ENCODE measurements at places on chromosomes 5 and 9.

DNA sequence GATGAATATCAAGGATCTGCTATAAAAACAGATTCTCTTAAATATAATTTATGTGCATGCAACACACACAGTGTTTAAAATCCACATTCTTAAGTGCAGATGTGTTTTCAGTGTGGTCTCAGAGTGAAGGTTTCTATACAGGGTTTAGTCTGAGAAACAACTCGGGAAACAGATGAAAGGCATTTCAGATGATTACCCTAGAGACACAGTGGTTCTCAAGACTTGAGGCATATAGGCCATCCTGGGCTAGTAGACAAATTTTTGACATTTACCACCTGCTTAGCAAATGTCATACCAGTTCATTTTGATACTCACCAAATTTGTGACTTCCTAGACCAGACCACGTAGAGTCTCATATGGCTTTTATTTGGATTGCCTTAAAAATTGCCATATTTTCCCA lies 216.5 kb downstream of the ARL15 start:
- DNase-seq: no peak

- DNase-seq: no peak
Observed at GRCh38 chr5:94180761-94181160, 437.6 kb downstream of the KIAA0825 start.

DNA sequence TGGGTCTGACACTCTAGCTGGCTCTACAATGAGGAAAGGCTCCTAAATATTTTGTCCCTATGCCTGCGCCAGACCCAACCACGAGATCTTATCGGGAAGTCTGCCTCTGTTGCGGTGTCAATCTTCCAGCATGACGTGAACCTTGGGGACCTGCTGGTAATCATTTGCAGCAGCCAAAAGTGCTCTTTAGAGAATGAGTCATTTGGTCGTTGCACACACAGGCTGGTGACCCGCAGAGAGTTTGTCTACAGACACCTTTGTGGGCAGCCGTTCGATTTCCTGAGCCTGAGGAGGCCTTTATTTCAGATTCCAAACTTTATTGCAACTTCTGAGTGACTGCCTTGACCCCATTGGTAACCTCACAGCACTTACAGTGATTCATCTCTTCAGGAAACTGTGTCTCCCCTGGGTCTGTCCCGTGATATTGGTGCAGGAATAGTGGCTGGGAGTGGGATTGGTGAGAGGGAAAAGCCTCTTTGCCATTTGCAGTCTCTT lies 326.1 kb downstream of the NSG2 start:
- no peak for DNase-seq

GRCh38 chr9:135228345-135228982 lies 141.0 kb downstream of the OLFM1 start:
- no peak for DNase-seq

DNA sequence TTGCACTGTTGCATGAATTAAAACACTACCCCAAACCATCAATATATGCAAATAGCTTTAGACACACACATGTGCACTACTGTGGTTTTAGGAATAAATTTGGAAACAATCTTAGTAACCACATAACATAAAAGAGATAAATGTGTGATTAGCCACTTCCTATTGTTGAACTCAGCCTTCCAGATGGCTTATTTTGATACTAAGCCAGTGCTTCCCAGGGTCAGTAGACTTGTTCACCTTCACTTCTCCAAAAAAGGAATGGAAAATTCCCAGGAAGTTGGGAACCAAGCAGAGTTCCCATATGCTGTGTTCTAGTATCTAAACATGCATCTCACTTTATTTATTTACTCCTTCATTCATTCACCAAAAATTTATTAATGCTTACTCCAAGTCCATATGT lies 47.8 kb downstream of the SVEP1 start:
- DNase-seq: no peak

- peak; percentile 73 for DNase-seq
Observed at GRCh38 chr5:115309751-115310370, 13.4 kb upstream of the CCDC112 start.

DNA sequence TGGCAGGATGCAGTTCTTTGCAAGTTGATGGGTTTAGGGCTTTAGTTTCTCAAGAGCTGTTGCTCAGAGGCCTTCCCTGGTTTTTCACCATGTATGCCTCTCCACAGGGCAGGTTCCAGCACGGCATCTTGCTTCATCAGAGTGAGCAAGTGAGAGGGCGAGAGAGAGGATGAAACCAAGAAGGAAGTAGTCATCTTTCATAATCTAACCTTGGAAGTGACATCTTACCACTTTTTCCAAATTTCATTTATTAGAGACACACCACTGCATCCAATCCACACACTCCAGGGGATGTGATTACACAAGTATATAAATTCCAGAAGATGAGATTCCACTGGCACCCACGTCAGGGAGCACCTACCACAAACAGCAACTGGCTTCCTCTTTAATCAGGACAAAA lies 294.4 kb downstream of the MARCHF11 start:
- no peak for DNase-seq

DNA sequence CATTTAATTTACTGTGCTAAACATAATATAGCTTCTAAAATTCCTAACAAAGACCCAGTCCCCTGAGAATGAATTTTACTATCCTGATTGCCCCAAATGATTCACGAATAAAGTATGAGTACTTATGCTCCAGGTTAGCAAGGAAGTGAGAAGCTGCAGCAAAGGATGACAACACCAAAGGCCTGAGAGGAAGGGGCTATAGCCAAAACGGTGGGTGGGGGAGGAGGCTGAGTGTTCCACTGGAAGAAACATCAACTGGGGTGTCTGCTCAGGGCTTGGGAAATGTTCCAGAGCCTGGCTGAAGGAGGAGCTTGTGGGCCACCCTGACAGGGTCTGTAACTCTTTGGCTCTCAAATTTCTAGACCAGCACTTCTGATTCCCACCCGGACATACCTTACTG lies 157.3 kb downstream of the ADAMTS12 start:
- no peak for DNase-seq

DNA sequence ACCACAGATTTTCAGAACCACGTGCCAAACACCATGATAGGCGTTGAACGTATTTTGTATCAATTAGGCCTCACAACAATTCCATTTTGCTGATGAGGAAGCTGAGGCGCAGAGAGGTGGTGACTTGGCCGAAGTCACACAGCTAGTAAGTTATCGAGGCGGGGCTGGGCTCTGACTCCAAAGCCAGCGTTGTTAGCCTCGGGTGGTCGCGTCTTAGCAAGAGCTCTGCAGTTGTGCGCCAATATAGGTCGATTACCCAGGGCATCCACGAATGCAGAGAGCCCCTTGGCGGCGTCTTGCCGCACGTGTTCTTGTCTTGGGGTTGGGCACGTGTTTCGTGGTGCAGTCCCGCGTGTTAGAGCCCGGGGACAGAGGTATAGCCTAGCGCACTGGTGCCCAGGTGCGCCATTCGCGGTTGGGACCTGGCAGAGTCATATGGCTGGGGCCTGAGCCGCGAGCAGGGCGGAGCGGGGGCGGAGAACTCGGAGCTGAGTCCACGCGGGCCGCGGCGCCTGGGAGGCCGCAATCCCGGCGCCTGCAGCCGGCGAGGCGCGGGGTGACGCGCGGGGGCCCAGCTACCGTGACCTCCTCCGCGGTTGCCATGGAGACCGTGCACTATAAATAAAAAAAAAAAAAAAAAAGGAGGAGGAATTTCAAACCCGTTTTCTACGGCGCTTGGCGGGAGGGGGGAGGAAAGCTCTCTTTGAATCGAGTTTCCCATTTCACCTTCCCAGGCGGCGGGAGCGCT lies 62.3 kb downstream of the CXXC5 start:
- no peak for DNase-seq
